A172 (cell line): ENCODE measurements at places on chromosomes 12 and 14. TPM values are rescaled to one million over a fixed set of nuclear protein-coding genes. Genes with fewer than 3 reads are reported as not detected.

GRCh38 chr12:104680491-104680890, 223.7 kb downstream of the CHST11 start:
- DNase-seq, result no peak

DNA sequence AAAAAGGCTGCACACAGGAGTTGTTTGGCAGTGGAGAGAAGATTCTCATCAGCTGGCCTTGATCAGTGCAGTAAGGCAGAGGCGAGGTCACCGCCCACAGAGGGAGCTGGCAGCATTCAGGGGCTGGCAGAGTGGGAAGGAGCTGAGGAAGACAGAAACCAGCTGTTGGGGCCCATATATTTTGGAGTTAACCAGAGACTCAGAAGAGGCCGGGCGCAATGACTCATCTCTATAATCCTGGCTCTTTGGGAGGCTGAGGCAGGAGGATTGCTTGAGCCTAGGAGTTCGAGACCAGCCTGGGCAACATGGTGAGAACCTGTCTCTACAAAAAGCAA, 17.7 kb downstream of the SMCO2 start:
- DNase-seq, result peak; percentile 49

FICD gene
- 9.1 and 9.3 TPM in 2 replicates for total RNA-seq

ENTPD5 gene
- total RNA-seq, result 4.7 and 4.8 TPM in 2 replicates
